SJCRH30 (cell line): ENCODE measurements at places on chromosomes 12 and 14. TPM values are rescaled to one million over a fixed set of nuclear protein-coding genes. Genes with fewer than 3 reads are reported as not detected.

- no peak for DNase-seq
- H3K27ac ChIP-seq = no peak overlapping the region
- H3K4me3 ChIP-seq = no peak overlapping the region
- no peaks in the 10 kb centered on the region for H3K36me3 ChIP-seq
These were observed 60.7 kb upstream of the CCND2 start for GRCh38 chr12:4212845-4213244.

- H3K4me1 ChIP-seq = no peaks in the 10 kb centered on the region
- H3K27me3 ChIP-seq = peaks cover 66% of the 10 kb centered on the region
- no peaks in the 10 kb centered on the region for H3K36me3 ChIP-seq
- DNase-seq = peak; percentile 33
- no peak overlapping the region for H3K4me3 ChIP-seq
These were observed 153.6 kb upstream of the FKBP4 start for GRCh38 chr12:2641207-2641606.

DNA sequence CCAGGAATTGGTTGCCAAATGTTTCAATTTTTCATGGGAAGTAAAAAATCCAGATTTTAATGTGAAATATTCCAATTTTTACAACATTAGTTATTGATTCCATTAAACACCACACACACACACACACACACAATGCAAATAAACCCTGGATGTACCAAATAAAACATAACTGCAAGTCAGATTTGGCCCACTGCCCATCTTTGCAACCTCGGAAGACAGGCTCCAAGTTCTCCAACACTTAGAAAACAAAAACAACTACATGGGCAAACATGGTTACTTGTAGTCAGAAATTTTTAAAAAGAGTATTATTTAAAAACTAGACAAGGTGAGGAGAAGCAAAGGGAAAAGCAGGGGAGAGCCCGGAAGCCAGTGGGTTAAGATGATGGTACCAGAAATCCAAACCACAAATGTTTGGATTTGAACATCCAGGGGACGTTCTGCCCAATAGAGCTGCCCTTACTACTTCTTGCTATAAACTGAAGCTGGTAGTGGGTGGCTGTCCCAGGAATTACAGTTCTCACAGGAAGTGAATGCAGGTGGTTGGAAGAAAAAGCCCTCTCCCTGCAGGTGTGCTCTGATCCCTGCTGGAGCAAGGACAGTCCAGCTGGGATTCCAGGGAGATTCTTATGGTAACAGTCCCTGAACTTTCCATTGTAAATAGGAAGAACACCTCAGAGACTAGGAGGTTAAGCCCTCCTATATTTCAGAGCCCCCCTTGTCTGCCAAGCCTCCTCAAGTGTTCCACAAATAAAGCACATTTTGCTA is 111.7 kb downstream of the SLC25A21 start:
- no peaks in the 10 kb centered on the region for H3K27me3 ChIP-seq
- H3K36me3 ChIP-seq = no peaks in the 10 kb centered on the region
- no peak for DNase-seq
- no peaks in the 10 kb centered on the region for H3K4me1 ChIP-seq

DNA sequence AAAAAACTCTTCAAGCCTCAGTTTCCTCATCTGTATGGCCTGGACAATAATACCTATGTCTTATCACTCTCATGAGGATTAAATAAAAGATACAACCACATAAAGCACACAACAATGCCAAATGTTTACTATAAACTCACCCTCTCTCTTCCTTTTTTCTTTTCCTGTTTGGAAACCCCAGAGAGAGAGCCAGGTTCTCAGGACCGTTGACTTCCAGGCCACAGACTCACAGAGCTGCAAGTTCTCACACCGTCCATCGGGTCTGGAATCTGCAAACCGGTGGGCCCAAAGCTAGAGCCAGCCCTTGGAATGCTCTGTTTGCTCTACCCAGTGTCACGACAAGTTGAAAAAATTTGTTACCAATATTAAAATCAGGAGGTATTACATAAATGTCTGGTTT is 4.6 kb upstream of the CD4 start:
- DNase-seq = no peak
- no peaks in the 10 kb centered on the region for H3K27me3 ChIP-seq
- H3K27ac ChIP-seq = no peak overlapping the region
- H3K36me3 ChIP-seq = no peaks in the 10 kb centered on the region
- H3K4me1 ChIP-seq = peaks cover 9% of the 10 kb centered on the region; the same call in 1 of the 2 replicates
- H3K4me3 ChIP-seq = no peak overlapping the region

GRCh38 chr14:53358166-53358565 is 205.0 kb upstream of the DDHD1 start:
- peaks cover 40% of the 10 kb centered on the region for H3K4me1 ChIP-seq
- H3K27ac ChIP-seq = no peak overlapping the region
- H3K4me3 ChIP-seq = no peak overlapping the region
- H3K27me3 ChIP-seq = no peaks in the 10 kb centered on the region

DNA sequence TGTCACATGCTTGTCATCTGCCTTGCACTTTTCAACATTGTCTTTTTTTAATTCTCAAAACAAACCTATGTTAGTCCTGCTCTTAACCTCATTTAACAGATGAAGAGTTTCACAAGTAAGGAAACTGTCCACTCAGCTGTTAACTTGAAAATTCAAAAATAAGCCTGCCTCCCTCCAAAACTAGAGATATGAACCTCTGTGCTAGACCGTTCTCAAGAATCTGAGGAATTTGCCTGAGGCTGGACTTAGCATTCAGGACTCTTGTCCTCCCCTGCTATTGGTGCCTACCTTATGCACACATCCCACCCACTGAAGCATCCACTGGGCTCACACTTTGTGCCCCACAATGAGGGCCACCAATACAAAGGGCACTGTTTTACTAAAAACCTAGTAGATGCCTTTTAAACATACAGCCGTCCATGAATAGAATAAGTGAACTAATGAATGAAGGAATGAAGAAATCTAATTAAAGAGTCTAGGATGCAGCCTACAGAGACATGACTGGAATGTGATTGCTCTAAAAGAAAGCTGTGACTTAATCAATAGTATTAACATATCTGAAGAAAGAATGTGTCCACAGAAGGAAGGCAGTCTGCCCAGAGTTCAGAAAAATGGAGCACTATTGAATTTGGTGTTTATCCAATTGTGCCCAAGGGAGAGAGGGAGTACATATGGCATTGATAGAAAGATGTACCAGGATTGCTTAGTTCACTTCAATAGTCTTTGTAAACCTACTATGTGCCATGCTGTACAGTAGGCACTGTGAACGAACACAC is 238.5 kb downstream of the SPTSSA start:
- no peak overlapping the region for H3K4me3 ChIP-seq
- H3K36me3 ChIP-seq = no peaks in the 10 kb centered on the region
- DNase-seq = no peak

GRCh38 chr14:56490379-56490778 is 89.2 kb upstream of the TMEM260 start:
- no peaks in the 10 kb centered on the region for H3K27me3 ChIP-seq
- H3K4me1 ChIP-seq = no peaks in the 10 kb centered on the region
- no peaks in the 10 kb centered on the region for H3K36me3 ChIP-seq
- DNase-seq = peak; percentile 62
- no peak overlapping the region for H3K4me3 ChIP-seq
- H3K27ac ChIP-seq = no peak overlapping the region

Gene KCNA5
- total RNA-seq = not detected in 2 replicates
